ENCODE measurements at places on chromosomes 4 and X. TPM values are rescaled to one million over a fixed set of nuclear protein-coding genes. Genes with fewer than 3 reads are reported as not detected.

IGBP1 gene
- total RNA-seq = 148 TPM

STAP1 gene
- not detected for total RNA-seq

DRD5 gene
- not detected for total RNA-seq

XG gene
- not detected for total RNA-seq

COPS4 gene
- 52.8 TPM for total RNA-seq

TMEM31 gene
- not detected for total RNA-seq

GRCh38 chr4:138405466-138405891, 163.3 kb upstream of the SLC7A11 start:
- DNase-seq = no peak

DNA sequence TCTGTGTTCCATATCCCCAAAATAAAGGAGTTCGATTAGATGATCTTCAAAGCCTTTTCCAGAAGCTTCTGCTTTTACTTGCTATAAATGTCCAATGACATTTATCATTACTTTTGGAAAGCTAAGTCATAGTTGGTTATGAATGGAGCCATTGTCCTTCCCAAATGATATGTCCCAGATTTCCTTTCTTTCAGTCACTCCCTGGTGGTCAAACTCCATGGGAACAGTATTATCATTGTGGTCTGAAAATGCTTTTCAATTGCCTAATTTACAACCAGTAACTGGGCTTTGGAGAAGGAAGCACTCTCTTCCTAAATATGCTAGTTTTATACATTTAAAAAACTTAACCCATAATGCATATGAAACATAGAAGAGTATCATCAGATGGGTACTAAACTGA, 571.5 kb upstream of the AMOT start:
- DNase-seq = peak; percentile 67

DNA sequence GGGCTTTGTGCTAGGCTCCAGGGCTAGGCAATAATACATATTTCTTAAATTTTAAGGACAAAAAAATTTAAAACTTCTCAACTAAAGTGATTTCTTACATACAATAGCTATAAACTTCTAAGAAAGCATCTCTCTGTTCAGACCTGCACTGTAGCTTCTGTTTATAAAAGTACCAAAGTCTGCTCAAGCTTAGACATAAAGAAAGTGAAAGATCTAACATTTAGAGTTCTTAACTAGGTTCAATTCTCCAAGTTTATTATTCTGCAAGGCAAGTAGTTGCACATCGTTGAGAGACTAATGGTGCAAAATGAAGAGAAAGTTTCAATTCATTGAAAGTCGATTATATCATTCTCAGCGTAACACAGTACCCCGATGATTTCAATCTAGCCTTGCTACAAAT, 857.4 kb upstream of the HTR2C start:
- DNase-seq = no peak

GRCh38 chr4:38531141-38531727, 132.8 kb upstream of the KLF3 start:
- DNase-seq = no peak

DNA sequence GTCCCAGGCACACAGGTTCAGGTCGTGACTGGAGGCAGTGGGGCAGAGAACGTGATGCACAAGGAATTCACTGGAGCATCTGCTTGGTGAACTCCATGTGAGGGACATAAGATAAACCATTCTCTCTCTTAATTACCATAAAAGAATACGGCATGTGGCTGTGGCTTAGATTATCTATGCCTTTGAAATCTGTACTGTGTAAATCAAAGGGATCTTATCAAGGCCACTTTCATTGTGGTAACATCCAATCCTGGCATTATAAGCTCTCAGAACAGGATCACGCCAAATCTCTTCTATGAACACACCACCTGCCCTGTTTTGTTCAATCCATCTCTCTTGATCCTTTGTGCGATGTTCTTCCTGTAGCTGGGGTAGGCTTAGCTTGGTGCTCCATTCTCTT, 192.3 kb downstream of the SPATA18 start:
- DNase-seq = no peak

DNA sequence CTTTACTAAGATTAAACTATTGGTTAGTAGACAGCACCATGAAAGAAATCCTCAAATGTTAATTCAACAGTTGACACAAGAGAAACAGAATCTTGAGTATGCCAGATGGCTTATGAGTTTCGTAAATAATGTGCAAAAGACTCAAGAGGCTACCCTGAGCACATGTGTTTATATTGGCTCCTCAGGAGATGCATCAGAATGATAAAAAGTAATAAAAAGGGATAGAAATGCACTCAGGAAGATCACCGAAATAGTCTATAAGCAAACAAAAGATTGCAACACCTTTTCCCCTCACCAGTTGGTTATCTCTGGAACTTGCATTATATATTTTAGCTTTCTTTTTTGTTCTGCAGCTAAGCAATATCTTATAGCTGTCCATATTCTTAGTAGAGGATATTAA, 84.4 kb downstream of the SCFD2 start:
- DNase-seq = no peak

DNA sequence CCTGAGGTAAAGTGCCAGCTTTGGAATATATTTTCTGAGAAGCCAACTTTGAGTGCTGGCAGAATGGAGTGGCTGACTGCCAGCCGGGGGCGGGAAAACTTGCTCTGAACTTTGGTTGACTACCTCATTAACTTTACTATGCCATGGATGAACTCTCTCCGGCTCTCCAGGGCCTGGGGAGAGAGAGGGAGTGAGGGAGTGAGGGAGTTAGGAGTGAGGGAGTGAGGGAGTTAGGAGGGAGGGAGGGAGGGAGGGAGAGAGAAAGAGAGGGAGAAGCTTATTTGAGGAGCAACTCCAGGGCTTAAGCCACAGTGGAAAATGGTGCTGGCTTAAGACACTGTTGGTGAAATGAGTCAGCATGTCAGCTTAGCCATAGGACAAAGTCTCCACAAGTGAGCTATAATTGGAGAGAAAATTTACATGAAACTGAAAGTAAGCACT, 280.9 kb upstream of the RPS6KA3 start:
- DNase-seq = no peak

DNA sequence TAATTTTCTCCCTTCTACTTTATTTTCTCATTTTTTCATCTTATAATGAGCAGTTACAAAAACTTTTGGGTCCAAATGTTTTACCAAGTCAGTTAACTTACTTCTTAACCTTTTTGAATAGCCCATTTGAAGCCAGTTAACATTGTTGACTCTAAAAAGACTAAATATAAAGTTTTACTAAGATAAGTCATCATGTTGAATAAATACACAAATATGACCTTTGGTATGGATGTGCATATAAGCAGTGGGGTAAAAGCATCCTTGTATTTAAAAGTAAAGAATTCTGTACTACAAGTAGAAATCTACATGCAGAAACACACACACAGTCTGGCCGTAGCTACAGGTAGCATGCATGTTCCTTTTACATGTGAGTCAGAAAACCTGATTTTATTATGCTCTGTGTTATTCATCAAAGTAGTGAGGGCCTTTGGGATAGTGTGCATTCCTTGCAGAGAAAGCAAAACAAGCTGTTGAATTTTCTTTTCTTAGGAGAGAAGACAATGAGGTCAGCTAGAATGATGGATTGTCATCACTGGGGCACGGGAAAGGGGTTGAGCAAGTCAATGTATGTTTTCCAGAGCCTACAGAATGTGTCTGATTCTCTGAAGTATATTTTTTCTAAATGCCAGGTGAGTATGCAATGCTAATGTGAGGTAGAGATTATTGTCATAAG, 533.2 kb upstream of the AGA start:
- no peak for DNase-seq

Measured in SK-MEL-5 (cell line).